ENCODE measurements at places on chromosomes 13 and 19.
A peak's percentile ranks its signal among the peaks of the same experiment; 100 is the strongest.

GRCh38 chr13:112238436-112238995 is 137.6 kb upstream of the SPACA7 start:
- no peak for DNase-seq

DNA sequence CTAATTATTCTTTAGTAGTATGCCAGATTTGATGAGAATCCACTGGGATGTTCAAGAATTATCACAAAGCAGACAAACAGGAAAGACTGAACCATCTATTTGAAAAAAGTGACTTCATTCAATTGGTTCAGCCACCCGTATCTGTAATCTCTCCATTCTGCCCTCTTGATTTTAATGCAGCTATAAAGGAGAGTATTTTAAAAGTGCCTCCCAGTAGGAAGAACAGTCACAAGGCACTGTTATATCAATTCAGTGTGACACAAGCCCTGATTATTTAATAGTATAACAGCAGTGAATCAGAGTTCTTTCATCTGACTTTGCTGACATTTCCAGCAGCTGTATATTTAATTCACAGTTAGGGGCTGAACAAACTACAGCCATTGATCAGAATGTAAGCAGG is 77.3 kb upstream of the SLAIN1 start:
- no peak for DNase-seq

DNA sequence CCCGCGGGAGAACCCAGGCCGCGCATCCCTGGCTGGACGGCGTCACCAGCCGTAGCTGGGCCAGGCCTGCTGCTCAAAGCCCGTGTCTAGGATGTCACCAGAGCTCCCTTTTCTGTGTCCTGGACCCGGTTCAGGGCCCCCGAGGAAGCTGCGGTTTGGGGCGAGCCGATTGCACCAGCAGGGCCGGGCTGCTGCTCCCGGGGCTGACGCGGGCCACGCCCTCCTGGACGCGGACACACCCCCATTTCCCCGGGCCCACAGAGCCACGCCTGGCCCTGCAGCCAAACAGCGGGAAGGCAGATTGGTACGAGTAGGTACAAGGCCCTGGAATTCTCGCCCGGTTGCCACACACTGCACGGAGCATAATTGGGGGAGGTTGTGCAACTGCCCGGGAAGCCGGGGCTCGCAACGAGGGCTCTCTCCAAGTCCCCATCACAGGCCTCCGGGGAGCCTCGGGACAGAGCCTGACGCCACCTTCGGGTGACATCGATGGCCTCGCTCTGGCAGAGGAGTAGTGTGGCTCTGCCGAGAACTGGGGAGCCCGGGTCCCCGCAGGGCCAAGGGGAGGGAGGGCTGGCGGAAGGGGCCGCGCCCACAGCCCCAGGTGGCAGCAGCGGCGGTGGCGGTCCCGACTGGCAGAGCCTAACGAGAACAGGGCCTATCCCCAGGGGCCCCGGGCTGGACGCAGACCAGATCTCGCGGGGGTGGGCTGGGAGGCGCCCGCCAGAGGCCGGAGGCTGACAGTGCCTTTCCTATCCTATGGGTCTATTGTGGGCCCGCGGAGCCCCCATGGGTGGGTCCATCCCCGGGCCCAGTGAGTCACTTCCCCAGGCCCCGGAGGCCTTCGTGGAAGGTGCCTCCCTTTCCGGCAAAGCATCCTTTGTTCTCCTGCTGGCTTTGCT is 23.5 kb downstream of the KCTD15 start:
- DNase-seq: peak; percentile 84

GRCh38 chr19:45079063-45079910 is at the start of gene GEMIN7:
Gene GEMIN7, plus strand, starts transcription at chr19:45079260. Its CDS starts 10,855 bp downstream, at chr19:45090115.
- peak; percentile 88 for DNase-seq

DNA sequence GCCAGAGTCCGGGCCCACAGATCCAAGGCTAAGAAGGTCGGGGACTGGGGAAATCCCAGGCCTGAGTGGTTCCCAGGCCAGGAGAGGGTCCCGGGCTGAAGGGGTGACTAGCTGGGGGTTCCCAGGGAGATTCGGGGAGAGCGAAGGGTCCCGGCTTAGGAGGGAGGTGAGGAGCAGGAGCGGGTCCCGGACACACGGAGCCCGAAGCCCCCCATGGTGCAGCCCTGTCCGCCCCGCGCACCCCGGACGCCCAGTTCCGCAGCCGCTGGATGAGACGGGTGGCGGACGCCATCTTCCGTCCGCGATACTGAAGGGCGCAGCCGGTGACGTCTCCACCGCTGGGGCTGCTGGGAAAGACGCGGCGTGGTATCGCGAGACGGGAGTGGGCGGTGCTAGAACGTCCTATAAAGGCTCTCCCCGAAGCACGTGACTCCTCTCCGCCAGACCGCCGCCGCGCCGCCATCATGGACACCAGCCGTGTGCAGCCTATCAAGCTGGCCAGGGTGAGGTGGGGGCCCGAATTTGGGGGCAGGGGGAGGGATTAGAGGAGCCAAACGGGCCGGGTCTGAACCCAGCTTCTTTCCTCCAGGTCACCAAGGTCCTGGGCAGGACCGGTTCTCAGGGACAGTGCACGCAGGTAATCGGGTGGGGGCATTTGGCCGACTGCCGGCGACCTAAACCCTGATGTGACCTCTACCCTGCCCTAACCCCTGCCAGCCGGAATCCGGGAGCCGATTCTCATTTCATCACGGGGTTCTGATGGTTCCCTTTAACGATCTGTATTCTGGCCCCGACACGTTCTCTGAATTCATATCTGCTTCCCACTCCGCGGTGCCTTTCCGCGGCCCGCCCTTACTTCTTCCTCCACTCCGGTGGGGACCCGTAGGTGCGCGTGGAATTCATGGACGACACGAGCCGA is at the start of the genes NDUFA7 and RPS28:
NDUFA7 (minus strand) TSS at position 309 of the 919 bp plus-strand sequence; CDS start at position 292, 17 bp downstream.
RPS28 (plus strand) TSS at position 430 of the 919 bp plus-strand sequence; CDS start at position 465, 35 bp downstream.
- DNase-seq: peak; percentile 97

GRCh38 chr13:99214731-99215130 is 14.1 kb downstream of the UBAC2 start:
- no peak for DNase-seq

DNA sequence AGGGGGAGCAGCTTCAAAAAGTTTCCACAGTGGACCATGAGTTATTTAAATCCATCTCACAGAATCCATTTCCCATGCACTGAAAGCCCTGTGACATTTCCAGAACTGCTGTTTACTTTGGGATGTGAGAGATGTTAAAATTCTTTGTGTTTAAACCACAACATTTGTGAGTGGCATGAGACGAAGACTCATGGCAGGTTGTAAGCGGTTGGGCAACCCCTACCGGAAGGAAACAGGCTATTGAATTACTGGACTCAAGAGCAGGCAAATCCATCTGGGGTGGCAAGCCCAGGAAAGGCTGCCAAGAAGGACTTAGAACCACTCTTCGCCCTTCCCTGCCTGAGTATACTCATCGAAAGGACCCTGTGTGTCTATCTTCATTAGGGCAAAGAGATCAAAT is 22.3 kb upstream of the CLDN10 start:
- no peak for DNase-seq
